ENCODE measurements at places on chromosomes 2 and 18. TPM values are rescaled to one million over a fixed set of nuclear protein-coding genes. Genes with fewer than 3 reads are reported as not detected.

Gene MAP2
- 431 TPM for total RNA-seq

Gene COLEC12
- total RNA-seq = 4.6 TPM

Gene TMEM37
- total RNA-seq = 0.14 TPM

Gene HOXD4
- 11.4 TPM for total RNA-seq

Gene PIEZO2
- 1.9 TPM for total RNA-seq

Gene GALR1
- 0.05 TPM for total RNA-seq

Gene POTEJ
- not detected for total RNA-seq

Gene SNTG2
- 0.21 TPM for total RNA-seq

Gene SMC6
- total RNA-seq = 26.0 TPM

Gene ABCB6
- total RNA-seq = 14.2 TPM

Gene NT5DC4
- 0.09 TPM for total RNA-seq

Gene APLF
- total RNA-seq = 2.1 TPM

Gene SRD5A2
- total RNA-seq = 0.05 TPM

Gene TDRD15
- total RNA-seq = 0.05 TPM

Gene NLRC4
- 0.59 TPM for total RNA-seq
